Hindlimb muscle (tissue), 1 donor: ENCODE measurements at places on chromosomes 4 and X.

GRCh38 chrX:133726642-133727041, 258.8 kb downstream of the GPC3 start:
- DNase-seq: no peak

DNA sequence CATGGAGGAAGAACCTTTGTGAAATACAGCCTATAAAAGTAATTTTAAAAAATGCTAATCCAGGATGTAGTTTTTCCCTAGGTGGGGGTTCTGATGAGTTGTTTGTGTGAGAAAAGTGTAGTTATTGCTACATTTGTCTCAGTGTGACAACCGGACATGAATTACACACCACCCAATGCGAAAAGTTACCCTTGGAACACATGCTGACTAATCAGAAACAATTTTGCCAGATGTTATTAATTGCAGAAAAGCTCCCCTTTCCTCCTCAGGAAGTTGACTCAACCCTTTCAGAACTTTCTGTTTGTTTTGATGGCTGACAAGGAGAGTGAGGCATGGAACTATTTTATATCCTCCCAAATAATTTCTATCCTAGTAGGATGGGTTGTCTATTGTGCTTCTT, 38.1 kb upstream of the EDA2R start:
- no peak for DNase-seq

GRCh38 chrX:100435726-100436125, 25.7 kb upstream of the PCDH19 start:
- no peak for DNase-seq

DNA sequence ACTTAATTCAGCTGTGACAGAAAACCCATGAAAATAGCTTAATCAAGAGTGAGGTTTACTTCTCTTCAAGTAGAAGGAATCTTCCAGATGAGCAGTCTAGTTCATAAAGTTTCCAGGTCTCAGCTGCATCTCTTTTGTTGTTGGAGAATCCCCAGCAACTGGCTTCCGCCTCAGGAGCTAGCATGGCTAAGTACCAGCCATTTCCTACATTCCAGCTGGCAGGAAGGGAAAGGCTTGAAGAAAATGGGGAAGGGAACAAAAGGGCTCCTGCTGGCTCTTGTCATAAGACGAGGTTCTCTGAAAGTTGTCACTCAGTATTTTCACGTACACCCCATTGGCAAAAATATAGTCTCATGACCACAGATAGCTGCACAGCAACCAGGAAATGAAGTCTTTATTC, 27.3 kb upstream of the TRIM2 start:
- DNase-seq: no peak

- DNase-seq: no peak
Observed at GRCh38 chr4:7297881-7298280, 105.5 kb downstream of the SORCS2 start.
